NCI-H2029 treated with DMSO at 0.1 percent for 48 hours (cell line): ENCODE measurements at places on chromosomes 11 and 22.

GRCh38 chr11:61887839-61888494, 3.4 kb downstream of the FADS3 start:
- DNase-seq = no peak

DNA sequence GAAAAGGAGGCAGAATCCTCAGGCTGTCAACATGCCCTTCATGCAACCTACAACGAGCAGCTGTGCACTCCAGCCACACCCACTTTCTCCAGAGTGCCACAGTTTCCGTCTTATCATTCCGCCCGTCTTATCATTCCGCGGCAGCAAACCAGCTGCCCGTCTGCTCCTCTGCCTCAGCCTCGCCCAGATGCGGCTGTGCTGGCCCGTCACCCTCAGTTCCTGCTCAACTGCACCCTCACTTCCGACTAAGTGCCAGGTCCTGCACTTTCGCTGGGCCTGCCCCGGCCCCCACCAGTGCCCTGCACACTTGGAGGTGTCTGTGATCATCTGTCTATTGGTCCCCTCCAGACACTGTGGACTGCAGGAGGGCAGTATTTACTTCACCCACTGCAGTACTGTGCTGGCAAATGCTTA, 43.7 kb downstream of the MICAL3 start:
- DNase-seq = no peak

DNA sequence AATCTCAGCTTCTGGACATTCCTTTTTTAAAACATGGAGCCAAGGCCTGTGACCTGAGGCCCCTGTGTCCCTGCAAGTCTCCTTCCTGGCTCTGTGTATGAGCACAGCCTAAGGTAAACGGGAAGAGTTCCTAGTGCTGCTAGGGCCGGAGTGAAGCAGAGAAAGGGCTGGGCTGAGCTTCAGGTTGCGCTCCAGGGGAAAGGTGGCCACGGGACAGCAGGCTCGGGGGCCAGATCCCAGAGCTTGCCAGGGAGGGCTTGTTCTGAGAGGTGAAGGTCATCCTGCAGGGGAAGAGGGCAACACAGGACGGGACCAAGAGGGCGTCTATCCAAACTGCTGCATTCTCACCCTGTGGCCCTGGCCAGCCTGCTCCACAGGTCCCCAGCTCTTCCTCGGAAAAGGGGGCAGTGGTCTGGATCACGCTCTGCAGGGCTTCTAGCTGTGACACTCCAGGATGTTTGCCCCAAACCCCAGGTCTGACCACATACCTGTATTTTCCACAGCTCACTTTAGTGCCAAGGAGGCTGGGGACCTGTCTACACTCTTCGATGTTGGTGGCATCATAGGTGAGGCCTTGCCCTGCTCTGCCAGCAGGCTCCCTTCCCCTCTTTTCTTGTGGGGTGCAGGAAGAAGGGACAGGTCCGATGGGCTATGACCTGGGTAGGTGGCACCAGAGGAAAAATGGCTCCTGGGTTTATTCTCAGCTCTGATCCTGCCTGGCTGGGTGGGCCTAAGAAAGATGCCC, 20.4 kb downstream of the SLC37A2 start:
- no peak for DNase-seq

GRCh38 chr11:40716344-40717130, 742.9 kb downstream of the LRRC4C start:
- no peak for DNase-seq

DNA sequence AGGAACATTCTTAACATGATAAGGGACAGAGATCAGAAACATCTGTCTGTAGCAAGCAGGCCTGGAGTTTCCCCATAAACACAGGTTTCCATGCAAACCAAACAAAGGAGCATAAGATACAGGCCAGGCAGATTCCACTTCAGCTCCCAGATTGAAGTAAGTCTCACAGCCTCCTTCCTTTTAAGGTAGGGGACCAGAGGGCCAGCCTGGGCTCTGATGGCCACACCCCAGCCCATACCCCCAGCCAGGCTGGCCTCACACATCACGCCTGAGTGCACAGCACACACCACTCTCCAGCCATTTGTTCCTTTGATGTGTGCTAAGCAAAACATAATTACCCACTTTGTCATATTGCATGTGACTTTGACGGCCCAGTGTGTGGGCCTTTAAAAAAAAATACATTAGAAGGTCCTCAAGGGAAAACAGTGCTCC, 518.7 kb downstream of the NTM start:
- DNase-seq = no peak

- DNase-seq = no peak
Observed at GRCh38 chr22:49158741-49159564, 668.7 kb downstream of the BRD1 start.

- DNase-seq = no peak
Observed at GRCh38 chr22:34070051-34070450, 149.8 kb upstream of the LARGE1 start.

DNA sequence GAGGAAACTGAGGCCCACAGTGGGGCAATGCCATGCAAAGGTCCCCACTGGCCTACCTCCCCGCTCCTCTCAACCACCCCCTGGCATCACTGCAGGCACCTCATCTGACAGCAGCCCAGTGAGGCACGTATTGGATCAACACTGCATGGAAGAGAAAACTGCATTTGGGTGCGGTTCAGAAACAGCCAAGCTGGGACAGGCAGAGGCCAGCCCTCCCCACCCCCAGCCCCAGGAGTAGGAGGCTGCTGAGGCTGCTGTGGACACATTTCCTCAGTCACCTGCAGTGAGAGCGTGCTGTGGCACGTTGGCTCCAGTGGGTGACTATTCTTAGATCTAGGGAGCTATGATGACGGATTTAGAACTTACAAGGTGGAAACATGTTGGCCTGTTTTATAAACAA, 63.7 kb downstream of the KCNC1 start:
- no peak for DNase-seq

GRCh38 chr11:47212938-47213337, 1.8 kb upstream of the DDB2 start:
- no peak for DNase-seq

- no peak for DNase-seq
Observed at GRCh38 chr11:123429336-123429735, 733 bp upstream of the GRAMD1B start.

DNA sequence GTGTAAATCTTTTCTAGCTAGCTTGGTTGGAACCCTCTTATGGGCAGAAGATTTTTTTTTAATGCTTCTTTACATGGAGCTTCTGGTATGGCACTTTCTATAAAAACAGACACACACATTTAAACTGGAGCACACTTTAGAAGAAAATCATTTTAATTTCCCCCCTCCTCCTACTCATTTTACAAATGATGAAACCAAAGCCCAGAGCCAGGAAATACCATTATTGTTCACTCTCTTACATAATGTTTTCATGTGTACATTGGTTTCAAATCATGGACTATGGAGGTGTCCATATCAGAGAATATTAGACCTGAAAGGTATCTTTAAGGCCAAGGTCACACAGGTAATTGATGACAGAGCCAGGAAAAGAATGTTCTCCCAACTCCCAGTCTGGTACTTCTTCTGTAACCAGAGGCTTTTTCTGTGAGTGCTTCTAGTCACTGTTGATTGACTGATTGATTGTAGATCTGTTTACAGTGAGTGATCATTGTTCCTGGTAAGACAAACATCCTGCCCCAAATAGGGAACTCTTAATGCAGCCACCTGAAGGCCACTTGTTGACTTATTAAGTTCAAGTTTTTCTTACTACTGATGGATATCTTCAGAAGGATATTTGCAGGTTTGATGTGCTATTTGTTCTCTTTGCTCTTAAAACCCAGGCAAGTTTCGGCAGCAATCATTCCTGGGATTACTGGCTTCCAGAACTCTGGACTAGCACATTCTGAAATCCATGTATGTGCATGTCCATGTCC, 26.8 kb upstream of the ME3 start:
- no peak for DNase-seq

DNA sequence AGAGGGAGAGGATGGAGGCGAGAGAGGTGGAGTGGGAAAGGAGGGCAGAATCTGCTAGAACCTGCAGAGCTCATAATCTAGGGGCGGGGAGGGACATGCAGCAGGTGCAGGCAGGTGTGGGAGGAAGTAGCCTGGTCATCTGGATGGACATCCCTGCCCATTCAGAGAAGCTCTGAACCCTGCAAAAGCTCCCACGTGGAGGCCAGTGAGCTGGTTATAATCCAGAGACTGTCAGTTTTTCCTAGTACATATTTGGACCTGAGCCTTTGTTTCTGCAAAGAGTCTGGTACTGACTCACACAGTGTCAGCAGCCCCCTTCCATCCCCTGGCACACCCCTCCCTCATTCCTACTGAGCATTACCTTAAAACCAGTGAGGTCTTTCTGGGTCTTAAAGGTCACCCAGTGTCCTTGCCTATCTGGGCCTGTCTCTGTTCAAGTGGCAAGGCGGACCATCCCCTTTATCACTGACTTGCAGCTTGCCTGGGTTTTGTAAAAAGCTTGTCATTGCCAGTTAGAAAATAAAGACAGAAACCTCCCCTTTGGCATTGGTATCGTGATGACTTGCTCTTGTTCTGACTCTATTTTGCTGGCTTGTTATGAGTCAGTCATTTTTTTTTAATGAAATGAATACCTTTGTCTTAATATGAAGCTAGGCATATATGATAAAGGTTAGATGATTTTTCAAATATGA, 26.1 kb downstream of the PTPRJ start:
- DNase-seq = no peak
